Smooth muscle cell of the brain vasculature (primary cell): ENCODE measurements at places on chromosomes 12 and 14.

- DNase-seq, result no peak
These were observed 7.7 kb upstream of the AMN1 start for GRCh38 chr12:31736472-31736871.

DNA sequence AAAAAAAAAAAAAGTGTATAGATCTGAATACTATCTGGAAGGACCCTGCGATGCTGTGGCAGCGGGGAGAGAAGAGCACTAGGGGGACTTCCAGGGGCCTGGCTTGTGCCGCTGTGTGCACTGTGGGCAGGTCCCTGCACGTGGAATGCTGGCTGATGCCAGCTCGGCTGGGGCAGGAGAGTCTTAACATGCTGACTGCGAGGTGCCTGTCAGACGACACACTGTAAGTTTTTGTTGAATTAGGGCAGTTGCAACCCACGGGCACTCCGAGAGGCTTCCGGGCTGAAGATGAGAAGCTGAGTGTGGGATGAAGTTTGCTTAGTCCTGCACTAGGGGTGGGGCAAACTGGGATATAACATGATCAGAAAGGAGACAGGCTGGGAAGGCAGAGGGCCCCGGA lies 10.7 kb downstream of the GLT1D1 start:
- DNase-seq, result no peak

DNA sequence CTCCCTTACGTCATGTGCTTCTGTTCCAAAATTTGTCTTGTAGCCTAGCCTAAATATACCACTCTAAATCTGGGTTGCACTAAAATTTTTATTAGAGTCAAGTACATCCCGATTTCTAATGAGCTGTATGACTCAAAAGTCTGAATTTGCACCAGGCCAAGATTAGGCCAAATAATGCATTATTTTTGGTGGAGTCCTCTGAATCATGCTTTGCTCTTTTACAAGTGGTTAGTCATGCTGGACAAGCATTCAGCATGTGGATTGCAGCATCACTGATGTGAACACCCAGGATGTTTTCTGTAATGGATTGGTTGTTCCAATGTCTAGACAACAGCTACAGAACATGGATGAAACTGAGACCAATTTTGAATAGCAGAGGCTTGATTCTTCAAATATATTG lies 23.7 kb downstream of the HEBP1 start:
- no peak for DNase-seq

GRCh38 chr14:104307627-104308401 lies 169.4 kb downstream of the KIF26A start:
- no peak for DNase-seq

- no peak for DNase-seq
These were observed 179.0 kb downstream of the CALM1 start for GRCh38 chr14:90575781-90576180.

- DNase-seq, result no peak
These were observed 30.3 kb downstream of the MIS18BP1 start for GRCh38 chr14:45222485-45223262.

GRCh38 chr14:35221462-35221861 lies 70.7 kb upstream of the PSMA6 start:
- no peak for DNase-seq

- DNase-seq, result no peak
These were observed 22.0 kb downstream of the TTC9 start for GRCh38 chr14:70663707-70664179.

GRCh38 chr12:116297224-116297834 lies 19.8 kb upstream of the MED13L start:
- DNase-seq, result no peak

- no peak for DNase-seq
These were observed 577 bp downstream of the ATG101 start for GRCh38 chr12:52070185-52070925.

DNA sequence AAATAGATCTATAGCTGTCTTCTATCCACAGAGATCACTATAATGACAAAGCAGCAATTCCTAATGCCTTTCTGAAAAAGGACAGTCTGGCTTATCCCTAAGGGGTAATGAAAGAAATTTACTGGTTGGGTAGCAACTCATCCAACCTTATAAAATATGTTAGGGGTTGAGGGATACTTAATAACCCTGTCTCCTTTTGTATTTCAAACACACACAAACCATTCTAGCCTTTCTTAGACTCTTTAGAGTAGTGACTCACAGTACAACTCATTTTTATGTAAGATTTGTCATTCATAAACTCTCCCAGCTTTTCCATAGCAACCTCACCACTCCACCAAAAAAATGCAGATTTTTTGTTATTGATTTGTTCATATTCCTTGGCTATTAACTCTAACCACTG lies 167.9 kb downstream of the FSCB start:
- no peak for DNase-seq

DNA sequence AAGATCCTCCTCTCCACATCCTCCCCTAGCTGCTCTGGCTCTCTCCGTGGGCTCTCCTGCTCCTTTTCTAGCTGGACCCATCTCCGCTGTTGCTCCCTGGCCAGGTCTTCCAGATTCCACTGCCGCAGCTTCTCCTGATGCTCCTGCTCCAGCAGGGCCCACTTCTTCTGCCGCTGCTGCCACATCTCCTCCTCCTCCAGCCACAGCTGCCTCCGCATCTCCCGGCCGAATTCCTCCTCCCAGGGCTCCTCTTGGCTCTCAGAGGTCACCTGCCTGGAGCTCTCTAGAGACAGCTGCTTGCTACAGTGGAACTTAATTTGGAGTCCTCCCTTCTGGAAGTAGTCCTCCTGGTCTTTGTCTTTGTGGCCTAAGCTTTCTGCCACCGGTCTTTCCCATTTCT lies 5.5 kb downstream of the FAM186B start:
- no peak for DNase-seq

DNA sequence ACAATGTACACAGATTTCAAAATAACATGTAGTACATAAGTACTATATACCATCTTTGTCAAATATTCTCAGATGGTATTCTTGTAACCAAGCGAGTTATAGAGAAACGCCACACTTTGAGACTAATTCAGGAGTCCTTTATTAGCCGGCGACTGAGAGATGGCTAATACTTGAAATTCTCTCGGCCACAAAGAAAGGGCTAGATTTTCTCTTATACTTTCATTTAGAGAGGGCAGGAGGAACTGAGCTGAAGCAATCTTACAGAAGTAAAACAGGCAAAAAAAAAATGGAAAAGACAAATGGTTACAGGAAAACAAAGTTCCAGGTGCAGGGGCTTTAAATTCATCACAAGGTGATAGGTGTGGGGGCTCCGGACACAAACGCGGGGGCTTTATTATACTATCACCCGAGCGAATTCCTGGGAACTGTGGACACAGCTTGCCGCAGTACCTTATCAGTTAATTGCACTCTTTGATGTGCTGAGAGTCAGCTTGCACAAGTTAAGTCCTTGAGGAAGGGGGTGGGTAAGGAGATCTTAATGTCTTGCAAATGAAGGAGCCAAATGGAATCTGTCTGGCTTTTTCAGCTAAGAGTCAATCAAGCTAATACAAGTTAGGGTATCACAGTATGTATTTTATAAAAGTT lies 382.3 kb downstream of the KCNH5 start:
- no peak for DNase-seq

DNA sequence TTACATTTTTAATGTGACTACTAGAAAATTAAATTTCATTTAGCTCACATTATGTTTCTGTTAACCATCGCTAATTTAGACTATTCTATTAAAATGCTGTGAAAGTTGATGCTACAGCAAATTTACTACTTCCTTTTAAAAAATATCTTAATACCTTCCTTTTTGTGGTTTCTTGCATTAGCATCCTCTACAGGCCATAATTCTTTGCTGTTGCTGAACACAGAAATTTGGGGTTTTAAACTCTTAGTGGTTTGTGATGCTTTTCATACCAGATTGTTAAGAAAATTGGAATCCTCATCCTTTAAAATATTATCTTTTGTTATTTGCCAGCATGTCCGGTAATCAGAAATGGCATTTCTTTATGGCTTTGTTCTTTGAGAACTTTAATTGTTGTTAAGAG lies 18.1 kb downstream of the WNK1 start:
- DNase-seq, result no peak

GRCh38 chr12:42315108-42315507 lies 10.8 kb downstream of the ZCRB1 start:
- no peak for DNase-seq

- DNase-seq, result no peak
These were observed 69.1 kb downstream of the ASCL4 start for GRCh38 chr12:107843351-107844311.

GRCh38 chr12:105832021-105832420 lies 306.7 kb downstream of the NUAK1 start:
- no peak for DNase-seq

GRCh38 chr14:101827286-101827685 lies 65.8 kb downstream of the PPP2R5C start:
- DNase-seq, result no peak

GRCh38 chr12:71756054-71756690 lies 1.5 kb downstream of the RAB21 start:
- no peak for DNase-seq

- DNase-seq, result no peak
These were observed 237.9 kb upstream of the PLEKHG7 start for GRCh38 chr12:92464911-92465310.

DNA sequence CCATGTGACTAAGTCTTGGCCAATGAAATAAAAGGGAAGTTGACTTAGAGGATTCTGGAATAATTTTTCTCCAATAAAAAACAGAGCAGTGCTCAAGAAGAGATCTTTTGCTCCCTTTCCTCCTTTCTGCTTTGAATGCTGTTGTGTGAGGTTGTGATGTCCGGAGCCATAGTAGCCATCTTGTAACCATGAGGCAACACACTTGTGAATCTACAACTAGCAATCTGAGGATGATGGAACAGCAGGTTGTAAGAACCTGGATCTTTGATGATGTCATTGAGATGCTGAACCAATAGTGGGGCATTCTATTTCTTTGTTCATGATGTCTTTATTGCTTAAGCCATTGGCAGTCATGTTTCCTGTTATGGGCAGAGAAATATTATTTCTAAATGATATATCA lies 230.0 kb upstream of the SRRM4 start:
- DNase-seq, result no peak

GRCh38 chr12:59780605-59781135 lies 184.8 kb downstream of the SLC16A7 start:
- DNase-seq, result no peak

DNA sequence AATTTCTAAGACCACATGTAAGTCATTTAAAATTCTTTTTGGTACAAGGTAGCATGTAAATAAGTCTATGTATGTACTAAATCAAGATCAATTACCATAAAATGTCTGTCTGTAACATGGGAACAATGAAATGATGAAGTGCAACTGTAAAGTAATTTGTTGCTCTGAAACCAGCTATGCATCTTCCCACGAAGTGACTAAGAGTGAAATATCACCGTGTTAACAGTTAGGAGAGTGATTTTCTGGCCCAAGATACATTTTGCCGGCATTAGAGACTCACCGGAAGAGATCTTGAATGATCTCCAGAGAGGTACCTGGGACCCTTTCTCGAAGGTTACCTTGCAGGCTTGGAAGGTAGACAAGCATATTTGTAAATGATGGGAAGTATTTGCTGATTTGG lies 105.8 kb downstream of the SAMD4A start:
- no peak for DNase-seq

- peak; percentile 40 for DNase-seq
These were observed 55.2 kb downstream of the SLC25A21 start for GRCh38 chr14:37116933-37117849.

DNA sequence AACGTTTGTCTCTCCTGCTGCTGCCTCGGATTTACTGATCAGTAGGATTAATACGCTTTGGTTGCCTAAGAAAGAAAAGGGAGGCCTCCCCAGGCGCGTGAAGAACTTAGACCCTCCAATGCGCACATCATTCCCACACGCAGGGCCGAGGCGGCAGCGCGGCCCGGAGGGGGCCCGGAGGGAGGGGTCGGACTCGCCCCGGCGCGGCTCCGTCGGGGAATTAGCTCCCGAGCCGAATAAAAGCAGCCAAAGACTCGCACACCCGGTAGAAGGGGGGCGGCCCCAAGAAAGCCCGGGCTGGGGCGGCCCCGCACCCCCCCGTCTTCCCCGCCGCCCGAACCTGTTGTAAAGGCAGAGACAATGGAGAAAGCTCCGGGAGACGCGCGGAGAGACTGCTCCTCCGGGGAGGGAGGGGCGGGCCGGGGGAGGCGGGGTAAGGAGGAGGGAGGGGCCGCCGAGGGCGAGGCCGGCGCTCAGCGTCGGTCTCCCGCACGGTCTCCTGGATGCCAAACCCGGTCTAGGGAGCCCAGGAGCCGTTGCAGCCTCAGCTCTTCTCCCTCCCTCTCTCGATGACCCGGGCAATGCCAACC lies at the start of gene NELL2:
NELL2 (minus strand) TSS at position 362 of the 590 bp plus-strand sequence. CDS start 446 bp downstream, outside the sequence.
- DNase-seq, result no peak

GRCh38 chr12:48979602-48980388 lies 1.7 kb downstream of the WNT1 start:
- no peak for DNase-seq

DNA sequence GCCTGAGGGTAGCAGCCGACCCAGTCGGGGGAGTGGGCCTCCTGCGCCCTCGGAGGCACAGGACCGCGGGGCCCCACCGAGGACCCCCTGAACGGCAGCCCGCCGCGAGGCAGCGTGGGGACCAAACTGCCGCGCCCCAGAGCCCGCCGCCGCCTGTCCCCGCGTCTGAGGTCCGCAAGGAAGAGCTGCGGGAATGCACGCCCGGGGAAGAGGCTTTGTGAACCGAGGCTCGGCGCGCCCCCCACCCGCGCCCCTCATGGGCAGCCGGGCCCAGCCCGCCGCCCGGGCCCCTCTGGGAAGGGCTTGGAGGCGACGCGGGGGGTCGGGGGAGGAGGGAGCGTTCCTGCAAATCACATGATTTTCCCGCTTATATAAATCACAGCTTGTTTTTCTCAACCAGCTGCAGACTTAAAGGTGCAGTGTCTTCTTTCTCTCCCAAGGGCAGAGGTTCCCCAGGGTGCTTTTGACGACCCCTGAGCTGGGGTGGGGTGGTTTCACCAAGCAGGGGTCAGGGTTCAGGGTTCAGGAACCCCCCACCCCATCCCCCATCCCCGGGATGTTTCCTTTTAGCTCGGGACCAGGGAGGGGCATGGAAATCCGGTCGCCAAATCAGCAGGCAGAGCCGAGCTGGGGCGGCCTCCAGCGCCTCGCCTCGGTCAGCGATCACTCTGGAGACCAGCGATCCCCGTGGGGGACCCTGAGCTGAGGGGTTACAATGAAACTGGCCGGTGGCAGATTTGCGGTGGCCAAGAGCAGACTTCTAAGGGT lies 44.7 kb upstream of the ATP23 start:
- DNase-seq, result no peak

DNA sequence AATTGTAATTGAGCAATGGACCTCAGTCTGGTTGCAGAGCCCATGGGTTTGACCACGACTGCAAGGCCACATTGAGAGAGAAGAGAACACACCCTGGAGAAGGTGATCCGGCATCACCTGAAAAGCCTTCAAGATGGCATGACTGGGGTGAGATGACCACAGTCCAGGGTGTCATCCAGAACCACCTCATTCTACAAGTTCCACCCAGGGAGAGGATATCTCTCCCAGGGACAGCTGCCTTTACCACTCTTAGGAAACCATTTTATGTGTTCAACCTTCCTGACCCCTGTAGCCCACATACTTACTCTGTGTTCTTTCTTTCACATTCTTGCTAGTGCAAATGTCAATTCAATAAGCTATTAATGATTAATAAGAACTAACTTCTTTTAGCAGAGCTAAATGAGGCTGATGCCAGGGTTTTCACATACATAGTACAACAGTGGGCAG lies 43.4 kb upstream of the CPM start:
- DNase-seq, result no peak
